CD4-positive, alpha-beta T cell treated with Interleukin-21 for 1 hour (primary cell): ENCODE measurements at places on chromosomes 2 and 18.

DNA sequence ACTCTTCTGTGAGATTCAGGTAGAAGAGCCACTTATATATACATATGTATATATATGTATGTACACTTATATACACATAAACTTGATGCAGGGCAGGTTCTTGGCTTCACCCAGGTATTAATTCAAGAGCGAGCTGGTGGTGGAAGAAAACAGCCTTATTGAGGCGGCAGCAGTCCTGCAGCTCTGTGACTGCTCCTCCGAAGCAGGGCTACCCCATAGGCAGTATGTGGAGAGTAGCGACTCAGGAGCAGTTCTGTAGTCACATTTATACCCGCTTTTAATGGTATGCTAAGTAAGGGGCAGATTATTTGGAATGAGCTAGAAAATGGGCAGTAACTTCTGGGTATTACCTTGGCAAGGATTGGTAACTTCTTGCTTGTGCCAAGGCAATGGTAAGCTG, 280.6 kb upstream of the TFPI start:
- DNase-seq = no peak

DNA sequence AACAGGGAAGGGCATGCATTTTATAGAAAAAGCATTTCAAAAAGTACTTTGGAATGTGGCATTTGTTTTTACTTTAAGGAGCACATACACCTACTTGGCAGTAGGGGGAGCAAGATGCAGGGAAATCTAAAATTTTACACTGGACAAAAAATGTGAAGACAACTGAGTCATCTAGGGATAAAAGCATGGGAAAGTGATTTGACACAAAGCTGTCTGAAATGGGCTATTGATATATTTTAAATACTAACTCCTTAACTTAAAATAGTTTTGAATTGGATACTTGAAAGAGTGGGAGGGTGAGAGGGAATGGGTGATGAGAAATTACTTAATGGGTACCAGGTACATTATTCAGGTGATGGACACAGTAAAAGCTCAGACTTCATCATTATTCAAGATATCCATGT, 15.8 kb downstream of the TMEM200C start:
- DNase-seq = no peak

GRCh38 chr18:54202851-54203250, 21.6 kb downstream of the MBD2 start:
- no peak for DNase-seq

- DNase-seq = no peak
Measured at GRCh38 chr2:12389344-12390045, 327.2 kb upstream of the TRIB2 start.

DNA sequence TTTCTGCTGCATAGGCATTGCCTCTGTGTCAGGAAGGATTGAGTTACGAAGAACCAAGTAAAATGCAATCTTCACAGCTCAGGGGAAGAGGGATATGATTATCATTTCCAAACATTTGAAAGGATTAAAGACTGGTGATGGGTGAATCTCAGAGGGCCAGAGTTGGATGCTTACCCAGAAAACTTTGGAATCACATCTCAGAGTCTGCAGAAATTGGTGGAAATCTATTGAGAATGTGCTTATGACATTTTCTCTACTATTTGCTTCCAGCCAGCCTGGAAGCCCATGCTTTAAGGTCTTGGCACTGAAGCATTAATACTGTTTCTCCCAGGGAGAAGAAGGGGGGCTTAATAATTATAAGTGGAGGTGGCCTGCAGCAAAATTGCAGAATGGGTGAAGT, 1301.4 kb upstream of the PIK3C3 start:
- DNase-seq = no peak

DNA sequence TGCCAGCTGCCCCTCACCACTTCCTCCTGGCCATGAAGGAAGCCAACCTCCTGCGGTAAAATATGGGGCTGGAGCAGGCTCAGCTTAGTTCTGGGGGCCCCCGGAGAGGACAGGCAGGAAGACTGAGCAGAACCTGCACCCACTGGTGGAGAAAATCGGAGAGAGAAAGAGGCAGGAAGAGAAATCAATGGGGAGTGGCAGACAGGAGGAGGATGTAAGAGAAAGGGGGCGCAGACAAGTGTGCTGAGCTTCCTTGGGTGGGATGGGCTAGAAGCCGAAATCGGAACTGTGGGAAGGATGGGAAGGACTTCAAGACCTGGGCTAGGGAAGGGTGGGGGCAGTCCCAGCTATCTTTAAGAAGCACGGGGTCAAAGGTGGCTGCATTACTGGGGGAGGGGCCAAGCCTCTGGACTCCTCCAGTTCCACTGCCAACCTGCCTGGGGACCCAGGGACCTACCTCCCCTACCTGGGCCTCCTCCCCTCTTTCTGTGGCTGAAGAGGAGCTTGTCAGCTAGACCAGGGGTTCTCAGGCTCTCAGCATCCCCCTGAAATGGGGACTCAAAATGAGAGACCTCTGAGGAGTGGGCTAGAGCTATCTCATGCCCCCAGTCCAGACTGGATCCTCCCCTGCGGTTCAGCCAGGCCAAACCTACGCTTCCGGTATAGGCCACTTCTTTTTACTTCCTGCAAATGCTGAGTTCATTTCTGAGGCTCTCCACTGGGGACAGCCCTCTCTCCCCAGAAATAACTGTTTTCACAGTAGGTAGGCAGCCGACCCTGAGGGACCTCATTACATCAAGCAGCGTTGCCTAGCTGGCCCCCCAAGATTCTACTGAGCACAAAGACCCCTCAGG, 33.6 kb upstream of the B3GNT7 start:
- DNase-seq = peak; percentile 24

GRCh38 chr18:47595831-47596501, 334.5 kb downstream of the SMAD2 start:
- no peak for DNase-seq

GRCh38 chr2:29123617-29124349, 8.6 kb downstream of the CLIP4 start:
- no peak for DNase-seq

GRCh38 chr2:96985181-96985945, 1.0 kb downstream of the FAM178B start:
- DNase-seq = no peak

GRCh38 chr18:42459873-42460272, 504.8 kb downstream of the PIK3C3 start:
- no peak for DNase-seq

DNA sequence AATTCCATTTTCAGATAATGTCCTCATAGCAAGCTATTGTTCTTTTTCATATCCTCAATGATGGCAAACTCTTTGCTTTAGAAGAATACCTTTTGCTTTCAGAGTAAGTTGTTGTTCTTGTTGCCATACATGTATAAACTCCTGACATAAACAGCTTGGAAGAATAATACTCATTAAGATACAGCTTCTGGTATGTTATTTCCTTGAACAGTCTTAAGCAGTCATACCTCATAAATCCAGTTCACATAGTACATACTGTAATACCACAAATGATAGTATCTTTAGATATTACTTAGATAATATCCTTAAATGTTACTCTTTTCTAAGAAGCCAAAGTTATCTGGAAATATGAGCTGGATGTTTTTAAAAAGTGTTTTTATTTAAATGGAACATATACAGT, 23.2 kb downstream of the METTL8 start:
- no peak for DNase-seq

DNA sequence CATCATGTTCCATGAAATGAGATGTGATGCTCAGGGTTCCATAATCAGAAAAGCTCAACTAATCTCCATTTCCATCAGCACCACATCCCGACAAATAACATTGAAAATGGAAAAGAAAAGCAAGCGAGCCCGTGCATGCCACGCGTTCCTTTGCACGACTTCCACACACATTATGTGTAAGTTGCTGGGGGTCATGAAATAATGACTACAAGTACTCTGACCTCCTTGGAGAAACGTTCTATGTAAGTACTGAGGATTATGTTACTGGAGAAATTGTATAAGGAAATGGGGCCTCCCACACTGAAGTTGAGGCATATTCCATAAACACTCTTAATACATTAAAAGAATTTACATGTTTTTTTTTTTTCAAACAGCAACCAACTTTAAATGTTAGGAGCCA, 38.3 kb downstream of the CCBE1 start:
- DNase-seq = no peak

DNA sequence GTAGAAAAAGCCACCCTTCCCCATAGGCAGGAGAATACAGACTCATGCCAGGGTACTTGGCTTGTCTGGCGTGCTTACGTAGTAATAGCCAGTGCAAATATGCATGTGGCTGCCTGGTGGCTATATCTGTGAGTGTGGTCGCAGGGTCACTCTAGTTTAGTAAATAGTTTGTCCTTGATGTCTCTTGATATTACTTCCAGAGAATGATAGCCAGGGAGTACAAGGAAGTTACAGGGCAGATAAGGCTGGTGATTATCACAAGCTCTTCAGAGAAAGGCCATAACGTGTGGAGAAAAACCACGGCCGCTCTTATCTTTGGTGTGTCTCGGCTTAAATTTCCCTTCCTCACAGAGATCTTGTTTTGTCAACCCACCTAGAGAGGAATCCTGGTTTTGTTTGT, 54.3 kb upstream of the SLC39A10 start:
- no peak for DNase-seq

GRCh38 chr2:110834134-110834827, 101.9 kb downstream of the ACOXL start:
- DNase-seq = no peak
